ENCODE measurements at places on chromosomes 5 and 9.

DNA sequence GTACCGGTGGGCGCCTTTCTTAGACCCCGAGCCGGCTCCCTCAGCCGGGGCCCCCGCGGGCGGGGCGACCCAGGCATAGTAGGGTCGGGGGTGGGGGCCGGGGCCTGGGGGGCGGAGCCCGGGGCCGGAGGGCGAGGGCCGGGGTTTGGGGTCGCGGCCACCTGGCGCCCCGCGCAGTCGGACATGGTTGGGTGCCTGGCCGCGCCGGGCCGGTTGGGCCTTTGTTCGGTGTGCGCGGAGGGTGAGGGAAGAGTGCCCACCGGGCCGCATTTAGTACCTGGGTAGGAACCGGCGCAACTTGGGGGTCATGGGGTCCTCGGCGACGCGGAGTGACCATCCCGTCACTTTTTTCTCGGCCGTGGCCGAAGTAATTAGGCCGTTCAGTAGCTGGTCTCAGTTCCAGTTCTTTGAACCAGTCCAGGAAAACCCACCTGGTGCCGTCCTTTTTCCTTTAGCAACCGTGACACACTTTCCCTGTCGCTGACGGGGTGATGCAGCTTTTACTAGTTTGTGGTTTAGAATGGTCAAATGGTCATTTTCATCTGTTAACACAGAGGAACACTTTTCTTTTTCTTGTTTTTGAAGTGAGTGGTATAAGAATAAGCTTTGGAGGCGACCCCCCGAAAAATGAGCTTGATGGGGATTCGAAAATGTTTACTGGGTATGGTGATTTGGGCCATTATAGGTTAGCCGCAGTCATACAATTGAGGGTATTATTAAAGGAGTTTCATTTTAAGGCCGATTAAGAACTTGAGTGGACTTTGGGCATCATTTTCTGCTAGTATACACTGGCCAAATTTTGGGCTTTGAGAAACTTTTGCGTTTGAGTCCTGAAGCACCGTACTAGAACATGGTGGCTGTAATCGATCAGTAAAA is 589 bp downstream of the CKS2 start:
- DNase-seq = peak; percentile 26

DNA sequence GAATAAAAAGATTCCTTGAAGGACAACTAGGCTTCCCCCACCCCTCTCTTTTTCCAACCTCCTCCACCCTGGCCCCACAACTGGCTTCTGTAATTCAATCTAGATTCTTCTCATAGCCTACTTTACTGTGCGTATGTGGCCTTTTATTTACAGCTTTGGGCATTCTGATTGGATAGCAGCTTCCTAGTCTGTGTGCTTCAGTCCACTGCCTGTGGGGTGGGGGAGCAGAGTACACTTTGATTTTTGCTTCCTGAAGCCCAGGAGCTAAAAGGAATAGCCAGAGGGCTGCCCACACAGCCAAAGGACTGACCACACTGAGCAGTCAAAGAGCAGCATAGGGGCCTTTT is 30.4 kb downstream of the RUSC2 start:
- no peak for DNase-seq

GRCh38 chr5:81234801-81235200 is 1.7 kb downstream of the CKMT2 start:
- DNase-seq = no peak

DNA sequence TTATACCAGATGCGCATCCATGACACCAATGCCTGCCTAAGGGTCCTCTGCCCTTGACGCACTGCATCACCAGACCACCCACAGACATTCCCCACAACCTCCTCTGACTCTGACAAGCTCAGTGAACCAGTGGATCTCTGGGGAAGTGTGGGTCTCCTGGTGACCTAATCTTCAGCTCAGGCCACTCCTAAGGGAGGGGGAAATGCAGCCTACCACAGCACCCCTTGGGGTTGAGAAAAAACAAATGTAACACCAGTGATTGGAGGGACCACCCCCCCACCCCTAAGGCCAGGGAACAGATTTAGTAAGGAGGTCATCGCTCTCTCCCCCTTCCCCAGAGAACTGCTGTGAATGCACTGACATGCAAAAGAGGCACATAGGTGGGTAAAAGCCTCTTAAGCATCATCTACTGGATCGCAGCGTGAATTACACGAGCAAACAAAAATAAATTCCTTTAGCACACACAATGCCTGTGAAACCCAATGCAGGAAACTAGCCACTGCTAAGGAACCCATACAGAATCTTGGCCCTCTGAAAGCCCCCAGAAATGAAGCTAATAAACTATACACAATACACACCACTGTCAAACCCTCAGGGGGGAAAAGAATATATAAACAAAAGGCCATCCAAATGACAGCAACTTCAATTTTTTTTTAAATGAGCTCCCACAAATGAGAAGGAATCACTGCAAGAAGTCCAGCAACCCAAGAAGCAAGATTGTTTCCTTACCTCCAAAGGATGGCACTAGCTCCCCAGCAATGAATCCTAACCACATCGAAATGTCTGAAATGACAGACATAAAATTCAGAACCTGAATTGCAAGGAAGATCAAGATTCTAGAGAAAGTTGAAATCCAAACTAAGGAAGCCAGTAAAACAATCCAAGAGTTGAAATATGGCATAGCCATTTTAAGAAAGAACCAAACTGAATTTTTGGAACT is 513.7 kb upstream of the PTGER4 start:
- DNase-seq = no peak
